ENCODE measurements at places on chromosomes 2 and 18.

- no peak for DNase-seq
Measured at GRCh38 chr18:8946066-8946838, 156.2 kb upstream of the NDUFV2 start.

- DNase-seq: no peak
Measured at GRCh38 chr2:20439503-20439902, 7.4 kb upstream of the RHOB start.

DNA sequence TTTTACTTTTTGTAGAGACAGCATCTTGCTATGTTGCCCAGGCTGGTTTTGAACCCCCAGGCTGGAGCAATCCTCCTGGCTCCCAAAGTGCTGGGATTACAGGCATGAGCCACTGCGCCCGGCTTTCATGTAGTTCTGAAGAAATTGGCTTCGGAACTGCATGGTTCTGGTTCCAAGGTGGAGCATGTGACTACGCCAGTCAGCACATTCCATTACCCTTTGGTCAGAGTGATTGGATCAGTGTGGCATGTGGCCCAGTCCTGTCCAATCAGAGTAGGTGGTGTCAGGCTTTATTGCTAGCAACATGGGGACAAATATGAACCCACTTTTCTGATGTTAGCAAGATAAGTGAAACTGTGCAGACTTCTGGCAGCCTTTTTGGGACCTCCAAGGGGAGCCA lies 16.3 kb upstream of the ATOH8 start:
- DNase-seq: no peak

DNA sequence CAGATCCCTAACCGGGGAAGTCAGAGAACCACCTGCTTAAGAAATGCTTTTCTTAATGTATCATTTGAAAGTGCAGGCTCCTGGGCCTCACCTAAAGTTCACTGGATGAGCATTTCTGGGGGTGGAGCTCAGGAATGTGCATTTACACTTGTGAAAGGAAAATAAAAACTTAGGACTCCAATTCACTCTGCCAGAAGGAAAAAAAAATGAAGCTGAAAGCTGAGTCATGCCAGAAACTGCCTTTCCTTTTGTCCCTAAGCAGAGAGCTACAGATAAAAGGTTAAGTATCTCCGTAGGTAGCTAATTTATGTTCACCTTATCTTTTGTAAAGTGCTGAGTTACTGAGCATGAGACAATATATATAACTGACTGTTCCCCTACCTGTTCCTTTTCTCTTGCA lies 229.5 kb upstream of the MEX3C start:
- no peak for DNase-seq

- no peak for DNase-seq
Measured at GRCh38 chr18:55706898-55707297, 118.9 kb upstream of the TCF4 start.

GRCh38 chr2:140353541-140353940 lies 1573.4 kb upstream of the NXPH2 start:
- no peak for DNase-seq

All from spinal cord (tissue), 10 donors.